Activated T-cell treated with anti-CD3 and anti-CD28 coated beads, Interleukin-2, amount 50 U/mL, for 4 hours (primary cell): ENCODE measurements at places on chromosomes 4 and X.

GRCh38 chrX:151081016-151081415 lies 95.4 kb upstream of the GPR50 start:
- no peak for DNase-seq

GRCh38 chrX:54043056-54043455 lies 1.2 kb downstream of the PHF8 start:
- DNase-seq = no peak

- no peak for DNase-seq
These were observed 38.5 kb upstream of the PRSS48 start for GRCh38 chr4:151238477-151238876.

DNA sequence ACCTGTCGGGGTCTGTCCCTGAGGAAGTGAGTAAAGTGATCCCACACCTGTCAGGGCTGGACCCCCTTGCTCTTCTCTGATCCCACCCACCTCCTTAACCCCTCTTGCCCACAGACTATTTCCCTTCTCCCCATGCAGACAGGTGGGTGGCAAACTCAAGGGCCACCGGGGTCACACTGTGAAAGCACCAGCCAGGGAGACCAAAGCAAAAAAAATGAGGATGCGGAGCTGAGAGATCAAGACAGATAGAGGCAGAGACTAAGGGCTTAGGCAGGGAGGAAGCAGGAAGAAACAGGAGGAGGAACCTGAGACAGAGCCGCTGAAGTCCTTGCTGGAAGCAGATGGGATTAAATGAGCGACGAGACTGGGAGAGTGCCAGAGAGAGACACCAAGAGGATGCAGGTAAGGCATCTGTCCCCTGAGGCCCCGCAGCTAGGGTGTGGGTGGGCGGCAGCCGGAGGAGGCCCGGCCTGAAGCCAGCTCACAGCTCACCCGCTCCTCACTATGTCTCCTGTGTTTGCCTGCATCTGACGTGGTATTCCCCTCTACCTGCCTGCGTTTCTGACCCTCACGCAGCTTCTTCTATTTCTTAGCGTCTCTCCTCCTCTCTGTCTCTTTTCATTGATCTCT lies 7.2 kb downstream of the TIMM17B start:
- DNase-seq = no peak

GRCh38 chr4:61783050-61783449 lies 582.9 kb downstream of the ADGRL3 start:
- no peak for DNase-seq

GRCh38 chrX:96455078-96455477 lies 229.6 kb upstream of the DIAPH2 start:
- DNase-seq = no peak

GRCh38 chr4:103457566-103457965 lies 259.4 kb upstream of the CENPE start:
- DNase-seq = no peak

DNA sequence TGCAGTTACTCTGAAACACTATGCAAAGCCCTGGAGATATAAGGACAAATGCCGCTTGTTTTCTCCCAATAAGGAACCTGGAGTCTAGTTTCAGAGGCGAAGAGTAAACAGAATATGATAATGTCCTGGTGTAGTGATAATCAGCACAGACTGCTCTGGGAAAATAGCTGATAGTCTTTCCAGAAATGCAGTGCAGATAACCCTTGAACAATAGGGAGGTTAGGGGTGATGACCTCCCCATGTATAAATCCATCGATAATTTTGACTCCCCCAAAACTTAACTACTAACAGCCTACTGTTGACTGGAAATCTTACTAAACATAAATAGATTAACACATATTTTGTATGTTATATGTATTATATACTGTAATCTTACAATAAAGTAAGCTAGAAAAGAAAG lies 1280.9 kb upstream of the TENM3 start:
- DNase-seq = no peak

GRCh38 chrX:134658002-134658759 lies at the start of gene PLAC1:
PLAC1 (minus strand) TSS chrX:134658471; CDS start chrX:134566682, 91,789 bp downstream.
- no peak for DNase-seq

DNA sequence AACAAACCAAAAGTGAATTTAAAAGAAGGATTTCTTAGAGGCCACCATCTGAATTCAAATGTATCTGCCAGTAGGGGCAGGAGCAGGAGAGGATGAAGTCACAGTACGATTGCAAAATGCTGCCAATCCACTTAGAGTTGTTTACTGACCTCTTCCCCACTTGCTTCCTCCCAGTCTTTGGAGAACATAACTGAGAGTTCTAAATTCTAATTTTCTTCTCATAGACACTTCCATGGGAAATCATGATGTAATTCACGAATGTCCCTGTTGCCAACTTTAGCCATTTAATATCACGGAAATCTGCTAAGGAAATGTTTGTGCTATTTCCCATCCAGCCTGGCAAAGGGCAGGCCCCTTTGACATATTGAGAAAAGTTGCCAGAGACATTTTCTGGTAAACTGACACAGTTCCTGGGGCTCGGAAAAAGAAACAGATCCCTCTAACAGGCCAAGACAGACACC lies 33.6 kb upstream of the NOCT start:
- no peak for DNase-seq

- no peak for DNase-seq
These were observed 26.3 kb downstream of the AFF1 start for GRCh38 chr4:86961116-86961515.

GRCh38 chr4:2787230-2788100 lies 5.4 kb upstream of the SH3BP2 start:
- peak; percentile 65 for DNase-seq

DNA sequence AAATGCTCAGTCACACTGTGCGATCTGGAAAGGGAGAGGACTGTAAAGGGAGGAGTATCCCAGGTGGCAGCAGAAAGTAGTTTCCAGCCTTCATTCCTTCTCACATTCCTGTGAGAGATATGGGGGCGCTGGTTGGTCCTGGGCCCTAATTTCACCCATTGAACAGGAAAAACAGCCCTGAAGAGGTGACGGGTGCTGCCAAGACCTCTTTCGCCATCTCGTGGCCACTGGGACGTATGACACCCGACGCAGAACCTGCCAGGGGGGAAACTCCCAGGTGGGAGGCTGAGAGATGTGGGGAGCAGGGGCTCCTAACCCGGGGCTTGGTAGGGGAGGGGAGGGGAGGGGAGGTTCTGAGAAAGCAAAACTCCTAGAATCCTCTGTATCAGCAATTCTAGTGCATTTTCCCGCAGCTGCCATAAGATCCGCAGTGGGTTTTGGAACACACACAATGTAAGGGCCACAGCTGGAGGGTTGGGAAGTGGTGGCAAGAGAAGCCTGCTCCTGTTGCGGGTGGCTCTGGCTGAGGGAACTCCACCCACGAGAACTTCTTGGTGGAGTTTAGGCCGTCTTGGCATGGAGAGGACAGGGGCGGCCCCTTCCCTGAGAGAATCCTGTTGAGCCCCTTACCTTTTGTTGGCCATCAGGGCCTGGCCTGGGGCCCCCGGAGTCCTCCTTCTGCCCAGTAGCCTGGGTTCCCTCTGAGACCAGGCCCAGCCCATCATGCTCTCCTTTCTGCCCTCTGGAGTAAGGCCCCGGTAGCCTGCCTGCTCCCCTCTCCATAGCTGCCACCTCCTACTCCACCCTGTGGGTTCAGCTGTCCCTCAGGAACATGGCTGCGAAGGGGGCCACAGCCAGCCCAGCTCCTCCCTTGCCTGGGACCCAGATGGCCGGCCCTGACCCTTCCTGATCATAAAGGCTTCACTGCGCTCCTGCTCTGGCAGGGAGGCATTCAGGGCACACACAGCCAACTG lies 134.1 kb downstream of the OR13H1 start:
- peak; percentile 39 for DNase-seq

- DNase-seq = no peak
These were observed 59.3 kb downstream of the ABCG2 start for GRCh38 chr4:88098993-88099752.

DNA sequence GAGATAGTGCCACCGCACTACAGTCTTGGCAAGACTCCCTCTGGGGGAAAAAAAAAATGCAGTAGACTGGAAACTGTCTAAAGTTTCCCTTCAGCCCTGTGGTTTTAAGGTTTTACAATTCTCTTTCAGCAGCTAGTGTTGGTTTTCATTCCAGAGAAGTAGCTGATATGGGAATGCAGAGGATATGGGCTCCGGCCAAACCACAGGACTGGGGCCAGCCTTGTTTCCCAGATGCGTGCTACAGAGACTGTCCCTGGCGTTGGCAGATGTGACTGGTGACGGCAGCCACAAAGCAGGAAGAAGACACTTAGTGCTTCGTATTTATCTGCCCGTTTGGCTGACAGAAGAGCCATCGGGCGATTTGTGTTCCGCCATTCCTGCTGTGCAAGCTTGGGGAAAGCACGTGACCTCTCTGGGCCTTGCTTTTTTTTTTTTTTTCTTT lies 43.2 kb downstream of the ZBTB49 start:
- DNase-seq = no peak

DNA sequence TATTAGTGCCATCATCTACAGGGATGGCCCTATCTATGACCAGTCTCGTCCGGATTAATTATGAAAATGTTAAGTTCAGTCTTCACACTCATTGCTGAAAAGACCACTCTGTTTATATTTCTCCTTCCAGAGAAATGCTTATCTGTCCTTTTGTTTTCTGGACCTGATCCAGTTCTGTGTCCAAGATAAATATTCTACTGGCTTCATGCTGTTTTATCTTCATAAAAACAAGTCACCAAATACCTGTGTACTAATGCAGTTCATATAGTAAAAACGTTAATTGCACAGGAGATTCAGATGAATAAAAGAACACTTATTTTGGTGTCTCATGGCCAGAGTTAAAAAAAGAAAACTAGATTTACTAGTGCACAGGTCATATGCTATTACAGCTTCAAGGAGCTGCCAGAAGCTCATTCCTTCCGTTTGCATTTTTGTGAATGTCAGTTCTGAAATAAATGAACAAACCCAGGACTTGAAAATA lies 17.3 kb downstream of the FNIP2 start:
- DNase-seq = no peak

DNA sequence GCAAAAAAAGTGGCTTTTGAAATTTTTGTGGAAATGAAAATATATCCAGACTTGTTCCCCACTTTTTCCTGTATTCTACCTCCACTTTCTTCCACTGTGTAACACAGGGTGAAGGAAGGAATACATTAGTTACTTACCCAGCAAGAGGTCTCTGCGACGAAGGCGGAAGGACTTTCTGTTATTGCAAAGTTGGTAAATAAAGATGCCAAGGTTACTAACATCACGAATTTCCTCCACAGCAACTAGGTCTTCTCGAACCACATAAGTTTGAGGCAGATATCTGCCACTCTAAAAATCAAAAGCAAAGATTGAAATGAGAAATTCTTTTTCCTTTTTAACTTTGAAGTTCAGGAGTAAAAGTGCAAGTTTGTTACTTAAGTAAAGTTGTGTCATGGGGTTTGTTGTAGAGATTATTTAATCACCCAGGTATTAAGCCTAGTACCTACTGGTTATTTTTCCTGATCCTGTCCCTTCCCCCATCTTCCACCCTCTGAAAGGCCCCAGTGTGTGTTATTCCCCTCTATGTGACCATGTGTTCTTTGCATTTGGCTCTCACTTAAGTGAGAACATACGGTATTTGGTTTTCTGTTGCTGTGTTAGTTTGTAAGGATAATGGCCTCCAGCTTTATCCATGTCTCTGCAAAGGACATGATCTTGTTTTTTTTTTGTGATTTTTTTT lies 5.8 kb downstream of the ITM2A start:
- no peak for DNase-seq

- no peak for DNase-seq
These were observed 1906.2 kb downstream of the C4orf33 start for GRCh38 chr4:131002132-131002531.

DNA sequence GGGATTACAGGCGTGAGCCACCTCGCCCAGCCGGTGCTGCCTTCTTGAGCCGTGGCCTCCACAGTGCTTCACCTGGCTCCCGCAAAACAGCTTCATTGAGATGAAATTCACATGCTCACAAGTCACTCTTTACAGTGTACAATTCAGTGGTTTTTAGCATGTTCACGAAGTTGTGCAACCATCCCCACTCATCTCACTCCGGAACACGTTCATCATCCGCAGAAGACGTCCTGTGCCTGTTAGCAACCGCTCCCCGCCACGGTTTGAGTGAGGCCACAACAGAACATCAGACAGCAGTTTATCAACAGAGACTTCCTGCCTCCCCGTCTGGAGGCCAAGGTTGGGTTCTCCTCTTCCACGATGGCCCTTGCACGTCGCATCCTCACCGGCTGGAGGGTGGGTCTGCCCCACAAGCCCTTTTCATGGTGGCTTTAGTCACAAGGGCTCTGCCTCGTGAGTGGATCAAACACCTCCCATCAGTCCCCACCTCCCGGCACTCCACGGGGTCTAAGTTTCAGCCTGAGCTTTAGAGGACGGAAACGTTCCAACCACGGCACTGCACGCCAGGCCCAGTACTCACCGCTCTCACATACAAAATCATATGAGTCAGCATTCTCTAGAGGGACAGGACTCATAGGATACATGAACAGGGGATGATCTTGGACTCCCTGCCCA lies 29.6 kb upstream of the SPON2 start:
- peak; percentile 67 for DNase-seq

GRCh38 chrX:107857837-107858236 lies 32.2 kb downstream of the MID2 start:
- DNase-seq = no peak

GRCh38 chr4:7160951-7161440 lies 31.3 kb upstream of the SORCS2 start:
- DNase-seq = no peak

- no peak for DNase-seq
These were observed 194.5 kb upstream of the EDA2R start for GRCh38 chrX:66833426-66833825.

GRCh38 chr4:189046642-189047041 lies 894.0 kb upstream of the FRG1 start:
- no peak for DNase-seq

GRCh38 chr4:177118596-177118995 lies 191.1 kb upstream of the NEIL3 start:
- no peak for DNase-seq

- DNase-seq = no peak
These were observed 205.1 kb upstream of the CTSO start for GRCh38 chr4:156158747-156159146.

DNA sequence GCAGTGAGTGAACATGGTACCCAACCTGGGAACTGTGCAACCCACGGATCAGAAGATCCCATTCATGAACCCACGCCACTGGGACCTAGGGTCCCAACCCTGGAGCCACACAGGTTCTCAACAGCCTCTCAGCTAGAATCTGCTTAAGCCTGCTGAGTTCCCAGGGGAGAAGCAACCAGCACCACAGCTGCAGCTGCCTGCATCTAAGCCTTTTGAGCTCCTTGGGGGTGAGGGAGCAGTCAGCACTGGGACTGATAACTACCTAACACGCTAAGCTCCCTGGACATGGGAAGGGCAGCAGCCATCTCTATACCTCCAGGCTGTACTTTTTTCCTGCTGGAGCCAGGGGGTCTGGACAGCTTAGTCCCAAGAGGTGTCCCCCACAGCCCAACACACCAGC lies 179.3 kb downstream of the IL15 start:
- DNase-seq = no peak

- no peak for DNase-seq
These were observed 131.1 kb upstream of the NR3C2 start for GRCh38 chr4:148573296-148573695.

DNA sequence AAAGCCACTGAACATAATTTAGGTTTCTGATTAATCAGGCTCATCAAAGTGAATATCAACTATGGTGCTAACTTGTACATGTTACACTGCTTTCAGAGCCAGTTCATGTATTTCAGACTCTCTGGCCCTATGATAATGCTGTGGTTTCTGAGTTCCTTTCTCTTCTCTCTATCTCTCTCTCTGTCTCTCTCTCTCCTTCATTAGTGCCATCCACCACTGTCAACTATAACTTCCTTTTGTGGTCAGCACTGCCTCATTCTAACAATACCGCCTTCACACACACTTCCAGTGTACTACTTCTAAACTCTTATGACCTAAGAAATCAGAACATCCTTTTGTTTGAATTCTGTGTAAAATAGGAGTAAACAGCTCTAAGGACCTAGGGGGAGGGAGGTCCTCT lies 907.1 kb downstream of the RPA4 start:
- DNase-seq = no peak

- DNase-seq = no peak
These were observed 12.4 kb downstream of the PPID start for GRCh38 chr4:158710814-158711213.
